Glomerular endothelial cell (primary cell): ENCODE measurements at places on chromosomes 1 and 21. TPM values are rescaled to one million over a fixed set of nuclear protein-coding genes. Genes with fewer than 3 reads are reported as not detected.

Gene FCRLA
- total RNA-seq, result 0.92 TPM in 1 of 2 replicates, not detected in the other

Gene CFHR2
- total RNA-seq, result not detected in 2 replicates

Gene HES2
- 16.1 and 41.8 TPM in 2 replicates for total RNA-seq

Gene B3GALT6
- total RNA-seq, result 47.9 and 63.4 TPM in 2 replicates

Gene GPA33
- not detected in 2 replicates for total RNA-seq

Gene LIPI
- not detected in 2 replicates for total RNA-seq

GRCh38 chr1:193322211-193322610 is 135.8 kb upstream of the B3GALT2 start:
- DNase-seq, result peak; percentile 58

GRCh38 chr1:109547463-109548320 is 723 bp upstream of the GNAI3 start:
- no peak for DNase-seq

DNA sequence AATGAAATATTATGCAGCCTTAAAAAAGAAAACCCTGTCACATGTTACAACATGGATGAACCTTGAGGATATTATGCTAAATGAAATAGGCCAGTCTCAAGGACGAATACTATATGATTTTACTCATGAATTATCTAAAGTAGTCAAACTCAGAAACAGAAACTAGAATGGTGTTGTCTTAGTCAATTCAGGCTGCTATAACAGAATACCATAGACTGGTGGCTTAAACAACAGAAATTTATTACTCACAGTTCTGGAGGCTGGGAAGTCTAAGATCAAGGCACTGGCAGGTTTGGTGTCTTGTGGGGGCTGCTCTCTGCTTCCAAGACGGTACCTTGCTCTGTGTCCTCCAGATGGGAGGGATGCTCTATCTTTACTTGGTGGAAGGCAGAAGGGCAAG is 113.8 kb upstream of the DNAH14 start:
- no peak for DNase-seq

DNA sequence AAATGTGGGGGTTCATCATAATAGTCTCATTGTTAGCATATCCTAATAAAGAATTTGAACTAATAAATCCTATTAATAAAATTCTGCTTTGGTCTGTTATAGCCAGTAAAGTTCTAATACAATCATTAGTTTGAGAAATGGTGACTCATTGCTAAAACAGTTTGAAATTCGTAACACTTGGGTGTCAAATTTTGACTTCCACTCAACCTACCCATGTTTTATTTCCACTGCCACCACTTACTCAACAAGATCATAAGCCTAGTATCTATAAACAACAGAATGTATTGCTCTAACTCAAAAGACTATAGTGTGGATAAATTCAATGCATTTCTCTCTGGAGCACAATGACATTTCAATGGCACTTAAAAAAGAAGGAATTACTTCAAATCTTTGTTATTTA is 29.1 kb downstream of the LGALS8 start:
- no peak for DNase-seq

GRCh38 chr1:223363057-223363855 is 720 bp downstream of the SUSD4 start:
- no peak for DNase-seq

DNA sequence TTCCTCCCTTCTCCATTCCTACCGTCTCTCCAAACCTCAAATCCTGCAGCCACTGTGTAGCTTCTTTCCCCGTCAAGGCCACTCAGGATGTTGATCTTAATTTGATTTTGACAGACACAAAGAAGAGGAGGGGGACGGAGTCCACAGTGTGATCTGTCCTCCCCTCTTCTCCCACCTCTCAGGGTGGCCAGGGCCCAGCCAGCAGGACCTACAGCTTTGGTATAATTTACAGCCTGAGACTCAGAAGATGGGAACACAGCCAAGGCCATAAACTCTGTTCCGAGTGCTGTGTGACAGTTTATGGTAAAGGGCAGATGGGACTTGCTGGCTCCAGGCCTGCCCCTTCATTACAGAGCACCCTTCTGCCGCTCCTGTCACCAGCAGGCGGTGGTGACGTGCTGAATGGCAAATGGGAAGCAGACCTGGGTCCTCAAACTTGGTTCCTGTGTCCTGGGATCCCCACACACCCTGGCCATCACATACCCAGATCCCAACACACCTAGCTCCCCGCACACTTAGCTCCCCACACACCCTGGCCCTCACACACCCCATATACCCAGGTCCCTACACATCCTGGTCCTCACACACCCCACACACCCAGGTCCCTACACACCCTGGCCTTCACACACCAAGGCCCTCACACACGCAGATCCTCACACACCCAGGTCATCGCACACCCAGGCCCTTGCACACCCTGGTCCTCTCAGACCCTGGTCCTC is 71.6 kb downstream of the CD2 start:
- no peak for DNase-seq

DNA sequence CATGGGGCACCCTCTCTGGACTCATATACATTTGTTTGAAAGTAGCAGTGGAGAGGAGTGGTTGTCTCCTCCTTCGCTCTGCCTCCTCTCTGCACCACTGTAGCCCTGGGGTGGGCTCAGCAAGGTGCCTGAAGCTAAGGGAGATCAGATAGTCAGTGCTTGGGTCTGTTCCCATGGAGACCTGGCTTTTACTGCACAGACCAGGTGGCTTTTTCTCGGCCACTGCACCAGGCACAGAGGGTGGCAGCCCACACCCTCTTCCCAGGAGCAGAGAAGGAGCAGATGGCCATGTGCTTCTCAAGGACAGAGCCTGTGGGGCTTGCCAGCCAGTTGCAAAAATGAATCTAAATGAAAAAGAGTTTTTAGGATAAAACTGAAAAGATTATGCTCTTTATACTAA is 123.4 kb upstream of the KCNK1 start:
- no peak for DNase-seq

GRCh38 chr1:155279268-155279667 is 2.0 kb downstream of the HCN3 start:
- no peak for DNase-seq

GRCh38 chr1:116147972-116148371 is 36.8 kb downstream of the MAB21L3 start:
- DNase-seq, result no peak

DNA sequence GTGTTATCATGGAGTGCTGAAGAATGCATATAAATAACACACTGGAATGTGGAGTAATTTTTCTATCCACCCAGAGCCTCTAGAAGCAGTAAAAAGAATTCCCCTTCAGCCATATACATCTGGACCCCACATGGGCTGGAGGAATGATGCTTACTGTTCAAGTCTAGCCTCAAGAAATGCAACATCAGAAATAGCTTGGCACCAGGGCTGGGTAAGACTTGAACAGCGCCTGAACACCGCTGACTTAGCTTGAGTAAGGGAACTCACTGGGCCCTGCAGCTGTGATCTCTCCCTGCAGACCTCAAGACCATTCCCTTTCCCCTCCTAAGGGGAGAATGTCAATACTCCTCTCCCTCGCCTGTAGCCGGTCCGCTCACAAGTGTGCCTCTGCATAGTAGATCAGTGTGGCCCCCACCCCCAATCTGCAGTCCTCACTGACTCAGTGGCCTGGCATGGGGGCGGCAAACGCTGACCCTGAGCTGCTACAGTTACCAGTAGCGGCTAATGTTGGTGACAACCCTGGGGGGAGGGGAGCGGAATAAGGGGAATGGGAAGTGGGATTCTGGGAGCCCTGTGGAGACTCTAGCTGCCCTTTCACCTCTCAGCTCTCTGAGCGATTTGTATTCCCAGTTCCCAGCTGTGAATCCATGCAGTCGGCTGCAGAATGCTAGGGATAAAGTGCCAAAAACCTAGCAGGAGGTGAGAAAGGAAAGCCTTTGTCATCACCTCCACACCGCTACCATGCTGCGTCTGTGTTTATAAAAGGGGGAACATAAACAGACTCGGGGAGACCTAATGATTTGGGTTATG is 483.9 kb downstream of the DISC1 start:
- DNase-seq, result no peak

DNA sequence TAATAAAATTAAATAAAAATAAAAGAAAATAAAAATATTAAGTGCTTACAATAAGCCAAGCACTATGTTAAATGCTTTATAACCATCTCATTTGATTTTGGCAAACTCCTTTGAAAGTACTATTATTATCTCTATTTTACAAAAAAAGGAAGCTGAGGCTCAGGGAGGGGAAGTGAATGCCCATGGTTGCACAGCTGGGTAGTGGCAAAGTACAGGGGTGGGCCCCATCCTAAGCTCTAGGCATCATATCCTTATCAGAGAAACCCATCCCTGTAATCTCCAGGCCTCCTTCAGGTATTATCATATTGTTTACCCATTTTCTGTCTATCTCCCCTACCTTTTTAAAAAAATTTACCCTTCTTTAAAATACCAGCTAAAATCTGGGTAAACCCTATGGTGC is 2.3 kb upstream of the MED18 start:
- DNase-seq, result no peak

GRCh38 chr1:157540852-157541251 is 11.5 kb downstream of the FCRL5 start:
- DNase-seq, result no peak
